ENCODE measurements at places on chromosomes 4 and X. TPM values are rescaled to one million over a fixed set of nuclear protein-coding genes. Genes with fewer than 3 reads are reported as not detected.

DNA sequence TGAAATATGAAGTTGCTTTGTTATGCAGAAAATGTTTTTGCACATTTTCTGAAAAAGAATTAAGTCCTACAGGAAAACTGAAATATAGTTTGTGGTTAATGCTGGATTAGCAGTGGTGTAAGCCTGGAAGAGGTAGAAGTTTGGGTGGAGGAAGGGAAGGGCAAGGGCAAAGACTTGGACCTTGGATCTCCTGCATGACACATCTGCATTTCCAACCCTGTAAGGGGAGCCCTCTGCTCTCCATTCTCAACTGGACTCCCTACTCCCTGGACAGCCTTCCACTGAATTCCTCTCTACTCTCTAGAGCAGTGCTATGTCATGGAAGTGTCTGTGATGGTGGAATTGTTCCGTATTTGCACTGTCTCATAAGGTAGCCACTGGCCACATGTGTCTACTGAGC lies 4.6 kb downstream of the CASP6 start:
- DNase-seq: no peak

- no peak for DNase-seq
Measured at GRCh38 chrX:130340271-130340670, 552 bp downstream of the SLC25A14 start.

DNA sequence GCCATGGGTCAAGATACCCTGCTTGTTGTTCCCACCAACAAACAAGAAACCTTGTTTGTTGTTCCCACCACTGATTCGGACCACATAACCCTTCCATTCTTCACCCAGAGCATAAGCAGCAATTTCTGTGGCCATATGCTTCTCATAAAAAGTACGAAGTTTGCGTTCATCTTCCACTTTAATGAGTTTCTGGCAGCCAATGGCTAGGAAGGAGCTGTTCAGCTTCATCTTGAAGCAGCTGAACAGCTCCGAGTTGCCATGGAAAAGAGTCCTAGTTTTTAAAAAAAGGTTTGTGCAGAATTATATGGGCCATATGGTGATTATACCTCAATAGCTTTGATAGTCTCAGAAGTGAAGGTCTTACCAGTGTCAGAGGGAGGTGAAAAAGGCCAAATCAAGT lies 65.3 kb downstream of the ENOPH1 start:
- no peak for DNase-seq

GRCh38 chr4:11281720-11282119 lies 147.0 kb downstream of the HS3ST1 start:
- no peak for DNase-seq

Gene ING2
- 29.4 TPM for polyA plus RNA-seq

DNA sequence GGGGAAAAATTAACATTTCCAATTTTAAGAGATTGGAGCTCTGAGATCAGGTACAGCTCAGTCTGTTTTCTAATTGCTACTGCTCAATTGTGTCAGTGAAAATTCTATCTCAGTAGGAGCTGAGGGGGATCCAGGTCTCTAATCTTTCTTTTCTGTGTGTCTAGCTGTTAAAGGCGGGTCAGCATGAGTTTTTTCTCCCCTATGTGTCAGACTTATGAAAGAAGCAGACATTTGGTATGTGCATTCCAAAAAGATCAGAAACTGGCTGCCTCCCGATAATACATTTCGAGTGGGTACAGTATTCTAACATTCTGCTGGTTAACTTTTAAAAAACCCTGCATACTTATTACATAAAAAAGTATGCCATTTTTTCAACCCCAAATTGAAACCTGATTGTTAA lies 72.4 kb downstream of the PCDH7 start:
- DNase-seq: no peak

GRCh38 chr4:176054942-176055341 lies 10.7 kb upstream of the WDR17 start:
- DNase-seq: no peak

Gene CSN1S1
- polyA plus RNA-seq: not detected

Gene RAB41
- polyA plus RNA-seq: 1.3 TPM

DNA sequence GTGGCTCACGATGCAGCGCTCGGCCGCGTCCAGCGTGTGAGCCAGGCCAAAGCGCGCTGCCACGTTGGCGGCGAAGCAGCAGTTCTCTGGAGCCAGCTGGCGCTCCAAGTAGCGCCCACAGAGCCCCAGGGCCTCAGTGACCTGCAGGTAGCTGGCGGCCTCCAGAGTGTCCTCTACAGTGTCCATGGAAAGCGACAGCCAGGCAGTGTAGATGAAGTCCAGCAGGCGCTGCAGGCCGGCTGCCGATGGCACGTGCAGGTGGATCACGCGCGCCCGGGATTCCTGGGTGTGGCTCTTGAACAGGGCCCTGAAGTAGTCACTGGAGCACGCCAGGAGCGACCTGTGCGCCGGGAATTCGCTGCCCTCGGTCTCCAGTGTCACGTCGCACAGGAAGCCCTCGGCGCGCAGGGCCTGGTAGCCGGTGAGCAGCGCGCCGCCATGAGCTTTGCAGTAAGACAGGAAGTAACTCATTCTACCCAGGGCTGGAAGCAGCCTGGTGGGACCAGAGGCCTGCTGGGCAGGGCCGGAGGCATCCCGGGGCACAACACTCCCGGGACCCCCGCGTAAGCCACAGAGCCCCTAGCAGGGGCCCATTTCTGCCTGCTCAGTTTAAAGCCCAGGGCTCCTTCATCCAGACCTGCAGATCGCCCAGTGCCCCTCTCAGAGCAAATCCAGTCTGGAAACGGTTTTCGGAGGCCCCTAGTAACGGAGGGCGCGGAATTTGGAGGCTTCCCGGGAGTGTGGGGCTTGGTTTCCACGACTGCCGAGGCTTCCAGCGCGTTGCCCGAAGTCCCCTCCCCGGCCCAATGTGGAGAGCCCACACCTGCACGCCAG lies 595 bp downstream of the KLHL34 start:
- no peak for DNase-seq

- no peak for DNase-seq
Measured at GRCh38 chr4:115688961-115689360, 575.5 kb upstream of the NDST4 start.

Gene SOX3
- polyA plus RNA-seq: 0.06 TPM

GRCh38 chrX:100931218-100931924 lies 2.7 kb upstream of the XKRX start:
- no peak for DNase-seq

GRCh38 chr4:36255577-36255976 lies 11.3 kb upstream of the ARAP2 start:
- DNase-seq: no peak

Gene GPR78
- polyA plus RNA-seq: 0.10 TPM

DNA sequence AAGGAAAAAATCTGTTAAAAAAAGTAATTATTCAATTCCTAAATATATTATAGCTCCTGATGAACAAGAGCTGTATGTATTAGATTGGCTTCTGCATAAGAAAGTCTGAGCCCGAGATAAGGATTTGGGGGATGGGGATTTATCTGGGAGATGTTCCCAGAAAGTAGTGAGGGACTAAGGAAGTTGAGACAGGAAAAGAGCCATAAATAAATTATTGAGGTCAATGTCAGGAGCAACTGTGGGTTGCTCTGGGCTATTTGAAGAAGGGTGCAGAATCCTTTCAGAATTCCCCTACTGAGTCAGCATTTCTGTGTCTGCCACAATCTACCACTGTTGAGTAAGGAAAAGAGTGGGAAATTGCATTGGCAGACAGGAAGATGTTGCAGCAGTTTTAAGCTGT lies 3.1 kb upstream of the TDO2 start:
- no peak for DNase-seq

DNA sequence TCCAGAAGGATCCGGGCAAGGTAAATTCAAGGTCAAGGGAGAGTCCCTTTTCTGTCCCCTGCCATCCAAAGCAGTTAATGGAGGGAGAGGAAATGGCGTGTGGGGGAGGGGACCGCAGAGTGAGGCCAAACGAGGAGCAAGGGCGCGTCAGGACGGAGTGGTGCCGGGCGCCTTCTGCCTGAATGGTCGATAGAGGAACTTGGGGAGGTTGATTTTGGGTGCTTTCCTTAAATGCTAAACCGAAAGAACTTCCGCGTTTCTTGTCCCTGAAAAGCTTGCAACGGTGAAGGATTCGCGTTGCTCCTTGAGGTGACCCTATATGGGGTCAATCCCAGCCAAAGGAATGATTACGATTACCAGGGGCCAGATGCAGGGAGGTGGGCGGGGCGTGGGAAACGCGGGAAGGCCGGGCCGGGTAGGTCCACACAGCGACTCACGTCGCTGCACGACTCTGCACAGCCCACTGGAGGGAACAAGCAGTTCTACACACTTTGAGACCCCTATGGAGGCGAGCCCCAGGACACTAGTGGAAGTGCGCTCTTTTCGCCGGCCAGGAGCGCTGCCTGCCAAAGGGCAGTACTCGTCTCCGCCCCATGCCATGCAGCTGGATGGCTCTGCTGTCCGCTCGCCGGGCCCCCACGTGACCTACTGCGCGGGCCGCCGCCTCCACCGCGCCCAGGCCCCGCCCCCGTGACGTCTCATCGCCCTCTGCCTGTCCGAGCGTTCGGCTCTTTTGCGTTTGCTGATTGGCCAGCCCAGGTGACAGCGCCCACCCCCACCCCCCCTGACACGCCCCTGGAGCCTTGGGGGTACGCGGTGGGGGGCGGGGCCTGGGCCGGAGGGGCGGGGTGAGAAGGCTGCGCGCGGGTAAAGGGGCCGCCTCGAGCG lies 452 bp upstream of the GK start:
- peak; percentile 96 for DNase-seq

DNA sequence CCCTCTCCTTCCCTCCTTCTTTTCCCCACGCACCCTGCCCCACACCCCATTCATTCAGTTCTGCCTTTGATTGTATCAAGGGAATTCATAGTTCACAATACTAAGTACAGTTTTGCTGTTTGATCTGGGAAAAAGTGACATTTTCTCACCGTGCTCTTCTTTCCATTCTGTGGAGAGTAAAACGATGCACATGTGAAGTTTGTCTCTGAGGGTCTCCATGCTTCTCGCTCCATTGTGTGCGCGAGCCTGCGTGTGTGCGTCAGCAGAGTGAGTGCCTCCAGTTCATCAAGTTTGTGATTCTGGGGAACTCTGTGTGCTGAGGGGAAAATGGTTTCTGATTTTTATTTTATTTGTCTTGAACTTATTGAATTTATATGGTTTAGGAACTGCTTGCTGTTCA lies 1.9 kb downstream of the STK26 start:
- DNase-seq: no peak

DNA sequence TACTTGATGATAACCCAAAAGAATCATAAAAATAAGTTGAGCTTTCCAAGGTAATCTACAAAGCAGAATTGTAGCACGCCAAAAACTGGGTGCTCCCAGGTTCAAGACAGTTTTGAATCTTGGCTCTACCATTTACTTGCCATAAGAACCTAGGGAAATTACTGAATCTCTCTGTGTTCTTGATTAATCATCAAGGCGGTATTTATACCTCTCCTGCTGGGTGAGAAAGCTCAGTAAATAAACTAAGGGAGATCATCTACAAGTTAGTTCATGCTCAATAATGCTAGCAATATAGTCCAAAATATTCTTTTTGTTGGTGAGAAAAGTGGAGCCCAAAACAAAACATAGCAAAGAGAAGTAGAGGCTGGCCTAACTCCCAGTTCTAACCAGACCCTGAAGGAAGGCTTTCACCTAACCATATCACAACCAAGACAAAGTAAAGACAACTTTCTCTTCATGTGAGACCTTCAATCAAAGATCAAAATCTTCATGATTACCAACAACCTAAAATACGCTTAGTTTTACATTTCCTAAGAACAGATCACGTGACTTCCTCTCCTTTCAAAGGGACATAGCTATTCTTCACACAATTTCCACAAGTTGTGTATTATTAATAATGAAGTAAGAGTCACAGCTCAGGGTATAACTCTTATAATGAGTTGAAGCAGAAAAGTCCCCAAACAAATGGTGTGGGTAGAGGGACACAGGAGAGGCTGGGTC lies 34.4 kb downstream of the TNIP3 start:
- DNase-seq: no peak

- DNase-seq: no peak
Measured at GRCh38 chrX:19017271-19017670, 33.4 kb upstream of the PHKA2 start.

DNA sequence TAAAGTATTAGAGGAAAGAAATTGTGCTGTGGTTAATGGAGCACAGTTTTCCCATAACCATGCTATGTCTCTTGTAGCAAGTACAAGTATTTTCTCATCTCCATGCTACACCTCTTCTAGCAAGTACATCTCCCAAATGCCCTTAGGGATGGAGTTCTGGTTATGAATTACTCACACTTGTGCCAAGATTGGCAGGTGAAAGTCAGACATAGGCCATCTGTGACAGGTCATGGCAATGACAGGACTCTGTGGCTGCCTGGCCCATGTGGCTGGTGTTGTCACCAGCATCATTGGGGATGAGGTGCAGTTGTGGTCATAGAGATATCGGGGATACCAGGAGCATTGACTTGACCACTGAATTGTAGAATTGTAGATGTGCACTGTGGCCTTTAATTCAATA lies 310.2 kb downstream of the FAT4 start:
- no peak for DNase-seq

DNA sequence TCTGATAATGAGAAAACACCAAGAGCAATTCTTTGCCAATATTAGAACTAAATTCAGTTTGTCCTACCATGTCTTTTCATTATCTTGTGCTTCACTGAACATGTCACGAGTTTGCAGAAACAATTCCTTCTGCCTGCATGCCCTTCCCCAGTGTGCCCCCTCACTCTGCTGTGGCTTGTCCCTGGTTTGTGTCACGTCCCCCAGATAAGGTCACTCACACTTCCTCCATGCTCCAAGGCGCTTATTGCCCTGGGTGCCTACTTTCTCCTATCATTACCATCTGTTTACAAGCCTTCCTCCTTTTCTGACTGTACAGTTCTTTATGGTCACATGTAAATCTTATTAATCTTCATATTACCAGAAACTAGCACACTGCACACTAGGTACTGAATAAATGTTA lies 394.1 kb downstream of the KCNIP4 start:
- no peak for DNase-seq

DNA sequence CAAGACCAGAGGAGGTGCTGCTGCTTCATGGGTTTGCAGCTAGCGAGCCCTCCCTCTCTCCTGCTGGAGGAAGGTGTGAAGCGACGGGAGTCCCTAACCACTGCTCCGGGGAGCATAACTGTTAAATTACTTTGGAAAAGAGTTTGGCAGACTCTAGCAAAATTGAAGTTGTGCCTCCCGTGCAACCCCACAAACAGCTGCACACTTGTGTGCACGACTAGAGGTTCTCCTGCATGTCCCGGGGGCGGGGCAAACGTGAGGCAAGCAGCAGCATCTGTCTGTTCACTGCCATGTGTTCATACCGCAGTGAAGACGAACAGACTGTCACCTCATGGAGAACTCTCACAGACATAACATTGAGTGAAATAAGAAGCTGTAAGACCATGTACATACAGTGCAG lies 34.5 kb downstream of the TNIP2 start:
- no peak for DNase-seq

GRCh38 chrX:38817004-38817703 lies 15.9 kb downstream of the MID1IP1 start:
- DNase-seq: no peak

DNA sequence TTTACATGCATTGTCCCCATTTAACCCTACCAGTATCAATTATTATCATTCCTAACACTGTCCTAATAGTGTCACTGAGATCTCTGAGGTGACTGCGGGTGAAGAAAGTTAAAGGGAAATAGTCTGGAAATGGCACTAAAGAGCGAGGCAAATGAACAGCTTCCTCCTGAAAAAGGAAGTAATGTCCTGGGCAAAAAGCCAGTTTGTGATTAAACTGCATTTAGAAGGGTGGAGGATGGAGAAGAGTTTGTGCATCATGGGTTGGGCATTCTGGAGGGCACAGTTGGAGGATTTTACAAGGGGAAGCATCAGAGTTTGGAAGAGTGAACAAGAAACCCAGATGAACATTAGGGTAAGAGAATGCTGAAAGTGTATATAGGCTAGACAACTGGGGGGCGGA lies 60.5 kb upstream of the SLC25A4 start:
- no peak for DNase-seq

Gene ANTXR2
- 69.4 TPM for polyA plus RNA-seq

Gene MAGIX
- 1.6 TPM for polyA plus RNA-seq
